ENCODE measurements at places on chromosomes 7 and 10. TPM values are rescaled to one million over a fixed set of nuclear protein-coding genes. Genes with fewer than 3 reads are reported as not detected.

DIP2C gene
- 6.0 TPM for total RNA-seq

LRRD1 gene
- total RNA-seq, result not detected

SSC4D gene
- total RNA-seq, result not detected

RASA4B gene
- 15.8 TPM for total RNA-seq

CALHM1 gene
- total RNA-seq, result not detected

CTAGE4 gene
- total RNA-seq, result 5.4 TPM

DYDC2 gene
- total RNA-seq, result not detected

AZGP1 gene
- total RNA-seq, result not detected

TRIP6 gene
- 7.6 TPM for total RNA-seq

EN2 gene
- total RNA-seq, result not detected

TFPI2 gene
- not detected for total RNA-seq
